ENCODE measurements at places on chromosomes 6 and 20.

- DNase-seq: no peak
These were observed 118.0 kb downstream of the CHD6 start for GRCh38 chr20:41499961-41500725.

- DNase-seq: no peak
These were observed 98.9 kb downstream of the TBC1D7 start for GRCh38 chr6:13229205-13230085.

DNA sequence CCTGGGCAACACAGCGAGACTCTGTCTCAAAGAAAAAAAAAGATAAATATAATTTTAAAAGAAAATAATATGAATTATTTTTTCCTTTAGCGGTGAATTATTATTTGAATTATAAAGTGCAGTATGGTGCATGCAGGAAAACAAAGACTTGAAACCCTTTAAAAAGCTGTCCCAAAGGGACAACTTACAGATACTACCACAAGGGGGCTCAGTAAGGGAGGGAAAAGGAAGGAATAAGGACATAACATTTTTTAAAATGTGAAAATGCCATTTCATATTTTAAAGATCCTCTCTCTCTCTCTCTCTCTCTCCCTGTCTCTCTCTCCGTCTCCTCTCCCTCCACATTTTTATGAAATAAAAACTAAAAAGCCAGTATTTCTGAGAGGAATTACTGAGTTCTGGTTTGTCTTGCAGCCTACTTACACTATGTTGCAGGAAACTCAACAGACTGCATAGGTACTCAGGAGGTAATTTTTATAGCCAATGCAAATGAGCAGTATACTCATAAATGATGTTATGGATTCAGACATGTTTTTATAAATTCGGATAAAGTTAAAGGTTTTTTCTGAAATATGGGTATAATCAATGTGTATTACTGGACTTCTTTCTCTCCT, 455.0 kb upstream of the GJE1 start:
- no peak for DNase-seq

GRCh38 chr20:41048461-41049301, 20.1 kb downstream of the TOP1 start:
- no peak for DNase-seq

- DNase-seq: no peak
These were observed 4.2 kb downstream of the KCNB1 start for GRCh38 chr20:49478266-49478665.

GRCh38 chr6:50110587-50110986, 60.9 kb upstream of the DEFB112 start:
- no peak for DNase-seq

DNA sequence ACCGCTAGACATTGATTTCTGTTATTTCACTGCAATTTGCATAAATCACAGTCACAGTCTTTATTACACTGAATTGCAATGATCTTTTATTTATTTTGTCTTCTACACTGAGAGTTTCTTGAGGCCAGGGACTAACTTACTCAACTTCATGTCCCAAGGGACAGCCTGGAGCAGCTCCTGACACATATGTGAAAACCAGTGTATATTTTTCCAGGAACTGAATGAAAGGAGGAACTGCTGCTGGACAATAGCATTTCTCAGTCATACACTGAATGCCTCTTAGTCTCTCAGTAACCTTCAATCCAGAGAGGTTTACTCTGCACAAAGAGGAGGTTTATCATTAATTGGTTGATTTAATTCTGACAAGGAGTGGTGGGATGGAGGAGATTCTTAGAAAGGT, 5.9 kb downstream of the F13A1 start:
- DNase-seq: no peak

GRCh38 chr6:29071831-29072723, 15.0 kb downstream of the OR2B3 start:
- DNase-seq: no peak

DNA sequence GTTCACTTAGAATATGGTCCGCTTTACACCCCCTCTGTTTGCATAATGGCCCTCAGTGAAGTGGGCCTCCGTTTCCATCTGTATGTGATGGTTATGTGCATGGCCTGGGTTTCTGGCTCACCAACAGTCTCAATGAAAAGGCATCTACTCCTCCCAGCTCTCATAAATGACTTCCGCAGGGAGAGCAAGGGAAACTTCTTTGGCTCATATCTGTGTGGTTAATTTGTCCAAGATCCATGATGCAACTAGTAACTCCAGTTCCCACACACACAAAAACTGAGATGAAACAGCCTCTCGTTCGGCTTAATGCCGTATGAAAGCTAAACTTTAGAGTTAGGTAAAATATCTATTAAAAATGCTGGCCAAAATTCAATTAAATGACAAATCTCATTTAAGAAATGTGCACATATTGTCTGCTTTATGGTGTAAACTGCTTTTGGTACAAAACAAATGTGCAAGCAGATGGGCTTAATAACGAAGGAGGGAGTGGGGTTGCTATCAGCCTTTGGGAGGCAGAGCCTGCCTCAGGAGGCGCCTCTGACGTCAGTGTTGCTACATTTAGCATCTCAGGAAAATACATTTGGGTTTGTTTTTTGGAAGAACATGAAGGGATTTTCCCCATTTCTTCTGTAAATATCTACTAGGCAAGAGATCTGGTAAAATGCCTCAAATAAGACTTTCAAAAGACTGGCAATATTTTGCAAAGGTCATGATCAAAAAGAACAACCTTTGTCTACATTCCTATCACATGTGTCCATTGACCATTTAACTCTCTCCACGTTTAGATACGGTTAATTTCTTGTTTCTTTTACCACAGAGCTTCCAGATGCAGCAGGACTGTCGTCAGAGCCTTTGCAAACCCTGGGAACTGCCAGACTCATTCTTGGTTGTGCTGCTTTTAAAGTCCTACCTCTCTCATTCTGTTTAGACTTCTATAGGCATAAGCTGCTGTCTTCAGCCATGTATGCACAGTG, 96.8 kb downstream of the ARMC2 start:
- DNase-seq: no peak

- no peak for DNase-seq
These were observed 5.4 kb downstream of the CCN5 start for GRCh38 chr20:44720621-44720996.

- DNase-seq: no peak
These were observed 21.1 kb upstream of the NEDD9 start for GRCh38 chr6:11253594-11253993.

- DNase-seq: no peak
These were observed 49.8 kb upstream of the RUNX2 start for GRCh38 chr6:45278367-45278766.

- no peak for DNase-seq
These were observed 60.8 kb downstream of the OGFRL1 start for GRCh38 chr6:71349395-71349794.

DNA sequence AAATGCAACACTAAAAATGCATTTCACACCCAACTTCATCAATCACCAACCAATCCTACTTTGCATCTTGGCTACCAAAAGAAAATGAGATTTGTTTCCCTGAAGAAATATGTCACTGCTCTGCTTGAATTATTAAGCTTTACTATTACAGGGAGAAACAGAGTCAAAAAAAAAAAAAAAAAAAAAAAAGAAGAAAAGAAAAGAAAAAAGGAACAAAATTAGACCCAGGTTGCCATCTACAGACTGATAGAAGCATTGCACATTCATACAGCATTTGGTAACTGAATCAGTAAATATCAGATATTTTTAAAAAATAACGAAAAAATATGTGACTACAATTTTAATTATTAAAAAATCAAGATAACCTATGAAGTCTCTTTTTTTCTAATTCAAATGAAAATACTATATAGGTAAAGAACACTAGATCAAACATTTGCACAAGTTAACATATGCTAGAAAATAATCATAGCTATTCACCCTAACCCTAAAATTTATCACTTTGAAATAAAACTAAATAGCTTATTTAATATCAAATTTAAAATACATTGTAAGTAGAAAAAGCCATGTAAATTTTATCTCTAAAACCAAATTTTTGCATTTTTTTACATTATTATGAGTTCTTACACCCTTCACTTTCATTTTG, 83.3 kb downstream of the DCDC2 start:
- DNase-seq: no peak

DNA sequence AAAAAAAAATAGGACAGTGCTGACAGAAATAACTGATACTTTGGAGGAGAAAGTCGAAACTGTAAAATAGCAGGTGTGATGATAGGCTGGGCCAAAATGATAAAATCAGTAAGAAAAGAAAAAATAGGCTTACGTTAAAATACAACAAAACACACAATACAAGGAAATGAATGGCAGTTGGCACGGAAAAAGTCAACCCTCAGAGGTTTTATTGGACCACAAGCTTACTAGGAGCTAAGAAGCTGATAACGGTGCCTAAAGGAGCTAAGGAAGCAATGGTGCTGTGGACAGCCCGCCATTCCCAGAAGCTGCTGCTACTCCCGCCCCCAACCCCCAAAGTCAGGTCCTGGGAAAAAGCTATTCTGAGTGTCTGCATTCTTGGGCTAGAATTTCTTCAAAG, 55.9 kb upstream of the RNF146 start:
- DNase-seq: no peak

GRCh38 chr20:39778847-39779604, 816.9 kb downstream of the DHX35 start:
- DNase-seq: no peak

DNA sequence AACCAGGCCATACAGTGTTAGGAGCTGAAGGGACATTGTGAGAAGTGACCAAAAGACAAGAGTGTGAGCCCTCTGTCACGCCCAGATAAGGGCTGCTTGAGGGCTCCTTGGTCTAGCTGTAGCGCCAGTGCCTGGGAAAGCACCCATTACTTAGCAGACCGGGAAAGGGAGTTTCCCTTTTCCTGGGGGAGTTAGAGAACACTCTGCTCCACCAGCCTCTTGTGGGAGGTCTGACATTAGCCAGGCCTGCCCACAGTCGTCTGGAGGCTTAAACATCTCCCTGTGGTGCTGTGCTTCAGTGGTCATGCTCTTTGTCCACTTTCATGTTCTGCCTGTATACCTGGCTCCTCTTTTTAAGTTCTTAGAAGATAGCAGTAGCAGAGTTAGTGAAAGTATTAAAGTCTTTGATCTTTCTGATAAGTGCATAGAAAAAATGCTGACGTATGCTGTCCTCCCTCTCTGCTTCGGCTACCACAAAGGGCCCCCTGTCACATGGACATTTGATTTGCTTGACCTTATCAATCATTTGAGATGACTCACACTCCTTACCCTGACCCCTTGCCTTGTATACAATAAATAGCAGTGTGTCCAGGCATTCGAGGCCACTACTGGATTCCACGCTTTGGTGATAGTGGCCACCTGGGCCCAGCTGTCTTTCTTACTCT, 201.5 kb upstream of the ECI2 start:
- no peak for DNase-seq

- DNase-seq: no peak
These were observed 9.2 kb upstream of the TBX18 start for GRCh38 chr6:84773431-84774156.

DNA sequence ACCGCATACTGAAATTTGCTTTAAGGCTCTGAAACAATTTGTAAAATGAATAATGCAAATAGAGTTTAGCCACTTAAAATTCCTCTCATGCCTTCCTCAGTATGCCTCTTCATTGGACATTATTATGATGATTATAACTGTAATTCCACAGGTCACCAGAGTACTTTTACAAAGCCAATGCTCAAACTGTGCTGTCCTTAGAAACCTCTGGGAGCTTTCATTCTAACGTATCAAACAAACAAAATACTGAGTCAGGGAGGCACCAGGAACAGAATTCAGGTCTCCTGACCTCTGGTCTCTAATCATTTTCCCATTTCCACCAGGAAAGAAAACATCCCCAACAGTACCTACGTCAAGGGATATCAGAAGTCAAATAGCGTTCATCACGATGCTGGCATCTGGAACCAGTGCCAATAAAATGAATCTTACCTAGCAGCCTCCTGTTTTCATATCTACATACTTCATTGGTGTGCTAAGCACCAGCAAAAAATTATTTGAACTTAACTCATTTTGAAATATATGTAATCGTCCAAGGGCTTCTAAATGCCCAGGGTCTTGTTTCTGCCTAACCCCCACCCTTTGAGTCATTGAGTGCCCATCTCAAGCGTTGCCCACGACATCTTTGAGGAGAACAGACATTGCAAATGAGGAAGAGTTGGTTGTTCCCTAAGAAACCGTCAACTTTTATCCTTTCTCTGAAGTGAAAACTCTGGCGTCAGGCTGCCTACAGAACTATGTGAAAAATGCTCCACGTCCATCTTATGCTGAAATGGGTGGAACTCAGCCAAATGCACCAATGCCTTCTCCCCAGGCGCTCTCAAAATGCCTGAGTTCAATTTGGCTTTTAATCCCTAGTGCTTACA, 37.9 kb downstream of the NEDD9 start:
- no peak for DNase-seq

DNA sequence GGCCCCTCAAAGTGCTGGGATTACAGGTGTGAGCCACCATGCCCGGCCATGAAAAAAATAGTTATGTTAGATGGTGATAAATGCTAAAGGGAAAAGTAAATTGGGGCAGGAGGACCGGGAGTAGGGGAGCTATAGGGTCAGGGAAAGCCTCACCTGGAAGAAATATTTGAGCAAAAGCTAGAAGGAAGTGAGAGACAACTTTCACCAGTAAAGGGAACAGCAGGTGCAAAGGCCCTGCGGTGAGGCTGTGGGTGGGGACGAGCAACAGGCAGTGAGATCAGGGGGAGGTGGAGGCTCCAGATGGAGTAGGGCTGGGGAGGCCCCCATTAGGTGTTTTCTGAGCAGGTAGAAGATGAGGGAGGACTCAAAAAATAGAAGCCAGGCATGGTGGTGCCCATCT, 16.0 kb downstream of the BCAS4 start:
- no peak for DNase-seq

DNA sequence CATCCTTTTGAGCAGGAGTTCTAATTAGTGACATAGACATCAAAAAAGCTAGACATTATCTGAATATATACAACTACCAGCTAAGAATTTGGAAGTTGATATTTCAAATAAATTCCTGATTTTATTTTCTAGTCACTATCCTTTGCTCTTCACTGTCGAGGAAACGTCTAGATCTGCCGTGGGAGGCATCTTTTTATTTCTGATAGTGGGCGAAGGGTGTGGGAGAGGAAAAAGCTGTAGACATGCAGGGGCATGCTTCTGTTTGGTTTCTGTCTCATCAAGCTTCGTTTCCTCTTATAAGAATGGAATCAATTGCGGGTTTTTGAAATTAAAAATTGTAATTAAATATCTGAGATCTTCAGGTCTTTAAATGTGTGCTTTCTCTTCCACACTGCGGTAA, 16.2 kb upstream of the C6orf118 start:
- no peak for DNase-seq

GRCh38 chr20:20571068-20571780, 141.2 kb downstream of the RALGAPA2 start:
- no peak for DNase-seq

DNA sequence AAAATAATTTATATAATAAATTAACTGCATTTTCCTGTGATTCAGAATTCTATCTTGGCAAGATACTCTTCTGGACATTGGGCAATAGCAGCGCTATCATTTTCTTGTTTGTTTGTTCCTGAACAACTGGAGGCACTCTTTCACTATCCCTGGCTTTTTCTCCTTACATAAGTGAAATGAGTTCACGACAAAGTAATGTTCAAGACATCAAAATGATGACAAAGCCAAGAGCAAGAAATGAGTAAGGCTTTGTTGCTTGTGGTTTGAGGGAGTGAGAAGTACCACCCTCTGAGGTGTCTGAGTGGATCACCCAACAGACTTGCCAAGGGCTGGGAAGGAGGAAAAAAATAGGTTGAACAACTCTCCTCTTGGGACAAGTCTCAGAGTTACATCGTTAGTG, 466.6 kb upstream of the JAG1 start:
- no peak for DNase-seq

All from stimulated activated CD4-positive, alpha-beta T cell treated with anti-CD3 and anti-CD28 coated beads, TNF-alpha, amount 100 ng/mL, for 1 hour (primary cell).